ENCODE measurements at places on chromosomes 1 and 21. TPM values are rescaled to one million over a fixed set of nuclear protein-coding genes. Genes with fewer than 3 reads are reported as not detected.

The LAD1 gene
- total RNA-seq = 0.71 TPM

The ARID4B gene
- 60.0 TPM for total RNA-seq

The RGS18 gene
- total RNA-seq = 0.79 TPM

The TATDN3 gene
- total RNA-seq = 9.5 TPM

The MIXL1 gene
- 0.68 TPM for total RNA-seq

The RGS13 gene
- not detected for total RNA-seq

The PROK1 gene
- 50.4 TPM for total RNA-seq

The REN gene
- not detected for total RNA-seq

The AGT gene
- 4.6 TPM for total RNA-seq

The ITSN1 gene
- total RNA-seq = 48.4 TPM

The IRF6 gene
- 19.2 TPM for total RNA-seq

The TSTD1 gene
- 103 TPM for total RNA-seq

The RAB42 gene
- total RNA-seq = 5.4 TPM

The SFN gene
- total RNA-seq = not detected

The PTGFR gene
- total RNA-seq = 0.50 TPM

The RIMKLA gene
- 2.6 TPM for total RNA-seq

The OR2T35 gene
- not detected for total RNA-seq

The TRAPPC3 gene
- 146 TPM for total RNA-seq

The TNFRSF4 gene
- total RNA-seq = 0.87 TPM

The HAO2 gene
- not detected for total RNA-seq

The ZNF593OS gene
- 1.7 TPM for total RNA-seq

The CD48 gene
- total RNA-seq = 1.4 TPM

The TMEM81 gene
- 5.9 TPM for total RNA-seq

The C1orf141 gene
- 17.3 TPM for total RNA-seq

The WDR26 gene
- total RNA-seq = 86.1 TPM

The OR10J4 gene
- not detected for total RNA-seq

The TACSTD2 gene
- 0.93 TPM for total RNA-seq

The OR10Z1 gene
- total RNA-seq = not detected

The MROH9 gene
- total RNA-seq = 1.1 TPM

The GJA4 gene
- 11.3 TPM for total RNA-seq

The ADGRL4 gene
- total RNA-seq = 10.2 TPM

The WDR64 gene
- total RNA-seq = 5.5 TPM

The PPIAL4G gene
- total RNA-seq = not detected

The MTF2 gene
- 57.4 TPM for total RNA-seq

Data from testis (tissue), 5 donors.